Chondrocyte (in vitro differentiated cells): ENCODE measurements at places on chromosomes 4 and X. TPM values are rescaled to one million over a fixed set of nuclear protein-coding genes. Genes with fewer than 3 reads are reported as not detected.

GRCh38 chrX:116230130-116230898, 59.8 kb downstream of the AGTR2 start:
- no peaks in the 10 kb centered on the region for H3K27me3 ChIP-seq
- no peaks in the 10 kb centered on the region for H3K4me1 ChIP-seq
- H3K36me3 ChIP-seq: no peaks in the 10 kb centered on the region

TRIM75 gene
- not detected in 3 replicates for total RNA-seq

DNA sequence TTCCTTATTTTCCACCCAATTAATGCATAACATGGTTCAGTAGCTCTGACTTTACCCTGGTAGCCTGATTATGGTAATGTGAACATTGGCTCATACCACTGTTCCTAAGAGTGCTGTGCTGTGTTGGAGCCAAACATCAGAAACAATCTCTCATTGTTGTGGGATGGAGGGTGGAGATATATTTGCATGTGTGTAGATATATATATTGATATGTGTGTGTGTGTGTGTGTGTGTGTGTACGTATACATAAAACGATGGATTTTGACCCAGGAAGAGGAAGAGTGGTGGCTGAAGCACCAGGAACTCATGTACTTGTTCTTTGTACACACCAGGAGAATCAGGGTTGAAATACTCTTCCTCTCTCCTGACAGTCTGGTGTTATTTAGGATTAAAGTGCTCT, 247.7 kb downstream of the IL15 start:
- H3K4me3 ChIP-seq: no peak overlapping the region
- DNase-seq: no peak
- peaks cover 3% of the 10 kb centered on the region for H3K4me1 ChIP-seq
- no peaks in the 10 kb centered on the region for H3K36me3 ChIP-seq
- H3K27ac ChIP-seq: no peak overlapping the region
- H3K27me3 ChIP-seq: no peaks in the 10 kb centered on the region

DNA sequence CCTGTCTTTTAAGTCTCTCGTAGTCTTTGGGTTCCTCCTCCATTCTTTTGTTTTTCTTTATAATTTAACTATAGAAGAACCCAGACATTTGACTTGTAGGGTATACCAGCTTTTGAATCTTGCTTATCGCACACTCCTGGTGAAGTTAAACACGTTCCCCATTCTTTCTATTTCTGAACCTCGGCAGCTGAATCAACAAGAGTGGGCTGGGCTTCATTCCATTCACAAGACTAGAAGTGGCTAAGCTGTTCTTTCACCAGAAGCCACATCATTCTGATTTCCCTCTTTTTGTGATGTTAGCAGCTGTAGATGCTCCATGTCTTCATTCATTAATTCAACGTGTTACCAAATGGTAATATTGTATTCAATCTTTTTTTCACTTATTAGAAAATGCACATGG, 167.9 kb downstream of the CORIN start:
- DNase-seq: no peak
- H3K4me3 ChIP-seq: no peak overlapping the region
- H3K4me1 ChIP-seq: peaks cover 8% of the 10 kb centered on the region
- no peaks in the 10 kb centered on the region for H3K36me3 ChIP-seq
- H3K27me3 ChIP-seq: peaks cover 27% of the 10 kb centered on the region
- no peak overlapping the region for H3K27ac ChIP-seq

DNA sequence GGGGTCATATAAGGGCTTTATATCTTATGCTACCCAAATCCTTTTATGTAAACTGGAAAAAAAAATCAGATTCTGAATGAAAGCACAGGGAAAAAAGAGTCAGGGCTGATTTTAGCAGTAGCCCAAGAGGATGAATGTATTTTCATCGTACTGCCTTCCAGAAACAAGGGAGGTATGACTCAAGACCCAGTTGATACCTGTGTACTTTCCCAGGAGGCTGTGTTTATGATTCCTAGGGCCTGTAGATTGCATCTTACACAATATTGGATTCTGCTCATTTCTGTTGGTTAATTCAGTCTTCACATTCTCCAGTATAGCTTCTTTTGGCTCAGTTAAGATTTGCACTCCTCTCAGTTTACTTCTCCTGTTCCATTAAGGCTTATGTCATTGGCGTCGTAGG, 127.9 kb upstream of the LIMCH1 start:
- no peak for DNase-seq
- H3K4me3 ChIP-seq: no peak overlapping the region
- H3K4me1 ChIP-seq: peaks cover 4% of the 10 kb centered on the region
- H3K27ac ChIP-seq: no peak overlapping the region

UBA6 gene
- total RNA-seq: 61.7 to 78.5 TPM (median 68.0 TPM) in 3 replicates

DNA sequence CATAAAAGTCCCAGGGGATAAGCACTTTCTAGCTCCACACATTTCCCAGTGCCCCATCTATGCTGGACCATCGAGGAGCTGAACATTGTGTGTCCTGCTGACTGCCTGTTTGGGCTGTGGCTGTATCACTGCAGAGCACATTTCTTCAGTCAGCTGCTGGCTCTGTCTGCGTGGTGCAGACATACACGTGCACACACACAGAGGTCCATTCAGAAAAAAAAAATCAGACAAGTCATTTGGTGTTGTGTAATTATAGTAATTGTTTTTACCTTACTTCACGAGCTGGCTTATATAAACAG, 1.1 kb upstream of the PDLIM3 start:
- H3K4me1 ChIP-seq: peaks cover 28% of the 10 kb centered on the region
- H3K4me3 ChIP-seq: peak overlapping the region; percentile 60
- H3K36me3 ChIP-seq: peaks cover 6% of the 10 kb centered on the region
- H3K27ac ChIP-seq: no peak overlapping the region

DNA sequence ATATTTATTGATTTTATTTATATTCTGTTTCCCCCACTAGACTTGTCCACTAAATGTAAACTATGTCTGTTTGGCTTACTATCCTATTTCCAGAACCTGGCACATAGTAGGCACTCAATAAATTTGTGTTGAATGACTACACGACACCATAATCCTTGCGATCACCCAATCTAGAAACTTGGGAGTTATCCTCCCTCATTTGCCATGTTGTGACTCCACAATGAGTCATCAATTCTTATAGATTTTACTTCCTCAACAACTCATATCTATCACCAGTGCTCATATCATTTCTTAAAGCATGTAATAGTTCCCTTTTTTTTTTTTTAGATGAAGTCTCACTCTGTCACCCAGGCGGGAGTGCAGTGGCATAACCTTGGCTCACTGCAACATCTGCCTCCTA, 39.9 kb upstream of the VAMP7 start:
- H3K27me3 ChIP-seq: no peaks in the 10 kb centered on the region
- no peak for DNase-seq

- H3K36me3 ChIP-seq: no peaks in the 10 kb centered on the region
- no peak overlapping the region for H3K4me3 ChIP-seq
- H3K27me3 ChIP-seq: peaks cover 42% of the 10 kb centered on the region
- DNase-seq: no peak
Measured at GRCh38 chr4:154589296-154590197, 995 bp downstream of the FGA start.

GRCh38 chrX:17692709-17693346, 44.5 kb upstream of the SCML1 start:
- no peak overlapping the region for H3K4me3 ChIP-seq
- no peak overlapping the region for H3K27ac ChIP-seq
- H3K27me3 ChIP-seq: no peaks in the 10 kb centered on the region
- DNase-seq: no peak
- peaks cover 8% of the 10 kb centered on the region for H3K36me3 ChIP-seq

DNA sequence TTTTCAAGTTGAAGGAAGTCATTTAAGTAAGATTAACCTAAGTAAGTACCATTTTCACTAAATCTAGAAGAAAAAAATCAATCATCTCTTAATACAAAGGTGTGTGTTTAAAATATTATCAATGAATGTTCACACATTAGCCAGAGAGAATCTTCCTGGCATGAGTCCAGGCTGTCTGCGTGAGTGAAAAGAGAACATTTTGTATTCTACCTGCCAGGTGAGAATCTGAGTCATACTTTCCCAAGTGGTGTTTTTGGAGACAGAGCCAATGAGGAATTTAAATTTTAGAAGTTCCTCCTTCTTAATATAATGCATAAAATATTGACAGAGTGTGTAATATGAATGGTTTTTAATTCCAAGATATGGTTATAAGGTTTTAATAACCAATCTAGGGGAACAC, 371.8 kb upstream of the NR3C2 start:
- H3K36me3 ChIP-seq: no peaks in the 10 kb centered on the region
- no peak overlapping the region for H3K27ac ChIP-seq
- H3K4me3 ChIP-seq: no peak overlapping the region
- peaks cover 7% of the 10 kb centered on the region for H3K27me3 ChIP-seq
- DNase-seq: no peak

SLC49A3 gene
- 0.85 to 1.3 TPM (median 0.89 TPM) in 3 replicates for total RNA-seq
